ENCODE measurements at places on chromosomes 13 and 19.
A peak's percentile ranks its signal among the peaks of the same experiment; 100 is the strongest.

- DNase-seq, result no peak
Measured at GRCh38 chr19:15292847-15293582, 39.3 kb downstream of the BRD4 start.

GRCh38 chr13:21124852-21125251 is 51.5 kb downstream of the SKA3 start:
- no peak for DNase-seq

- DNase-seq, result no peak
Measured at GRCh38 chr19:17754634-17755442, 3.6 kb downstream of the FCHO1 start.

GRCh38 chr19:38304352-38304865 is 358 bp downstream of the C19orf33 start:
- DNase-seq, result no peak

DNA sequence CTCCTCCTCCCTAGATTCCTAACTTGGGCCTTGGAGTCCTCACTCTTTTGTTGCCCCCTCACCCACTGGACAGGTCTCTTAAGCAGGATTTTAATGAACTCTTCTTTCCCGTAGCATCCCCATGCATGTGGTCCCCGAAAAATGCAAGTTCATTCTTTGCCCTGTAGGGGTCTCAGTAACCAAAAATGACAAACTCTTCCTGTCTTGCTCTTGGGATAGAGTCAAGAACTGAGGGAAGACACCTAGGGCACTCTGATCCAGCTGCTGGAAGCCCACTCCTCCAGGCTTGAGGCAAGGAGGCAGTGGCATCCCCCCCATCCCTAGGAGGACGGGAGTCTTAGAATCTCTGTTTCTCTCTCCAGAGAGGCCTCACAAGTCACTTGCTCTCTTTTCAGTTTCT is 987.0 kb downstream of the DIAPH3 start:
- no peak for DNase-seq

DNA sequence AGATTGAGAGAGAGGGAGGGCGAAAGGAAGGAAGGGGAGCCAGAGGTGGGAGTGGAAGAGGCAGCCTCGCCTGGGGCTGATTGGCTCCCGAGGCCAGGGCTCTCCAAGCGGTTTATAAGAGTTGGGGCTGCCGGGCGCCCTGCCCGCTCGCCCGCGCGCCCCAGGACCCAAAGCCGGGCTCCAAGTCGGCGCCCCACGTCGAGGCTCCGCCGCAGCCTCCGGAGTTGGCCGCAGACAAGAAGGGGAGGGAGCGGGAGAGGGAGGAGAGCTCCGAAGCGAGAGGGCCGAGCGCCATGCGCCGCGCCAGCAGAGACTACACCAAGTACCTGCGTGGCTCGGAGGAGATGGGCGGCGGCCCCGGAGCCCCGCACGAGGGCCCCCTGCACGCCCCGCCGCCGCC is at the start of gene TNFSF11:
TSS of gene TNFSF11 (plus strand) at position 142 of the 400 bp plus-strand sequence. CDS start at position 294, 152 bp downstream.
- no peak for DNase-seq

GRCh38 chr13:57558051-57558467 is 73.5 kb upstream of the PCDH17 start:
- DNase-seq, result no peak

- no peak for DNase-seq
Measured at GRCh38 chr19:10643968-10644259, 10.2 kb upstream of the ILF3 start.

- DNase-seq, result no peak
Measured at GRCh38 chr13:51520524-51520923, 63.7 kb upstream of the WDFY2 start.

- DNase-seq, result no peak
Measured at GRCh38 chr19:13269348-13269747, 119.1 kb downstream of the IER2 start.

- DNase-seq, result peak; percentile 57
Measured at GRCh38 chr19:2476451-2477140, 669 bp downstream of the GADD45B start.

- no peak for DNase-seq
Measured at GRCh38 chr13:30388406-30389283, 33.6 kb upstream of the UBE2L5 start.

GRCh38 chr13:88063741-88064140 is 392.6 kb downstream of the SLITRK5 start:
- DNase-seq, result no peak

- DNase-seq, result no peak
Measured at GRCh38 chr13:55159765-55160164, 1981.0 kb upstream of the PRR20A start.

- DNase-seq, result peak; percentile 64
Measured at GRCh38 chr19:3556978-3557460, 367 bp downstream of the MFSD12 start.

- no peak for DNase-seq
Measured at GRCh38 chr19:12779162-12779993, 4.0 kb upstream of the HOOK2 start.

- no peak for DNase-seq
Measured at GRCh38 chr19:919199-920050, 2.3 kb downstream of the KISS1R start.

DNA sequence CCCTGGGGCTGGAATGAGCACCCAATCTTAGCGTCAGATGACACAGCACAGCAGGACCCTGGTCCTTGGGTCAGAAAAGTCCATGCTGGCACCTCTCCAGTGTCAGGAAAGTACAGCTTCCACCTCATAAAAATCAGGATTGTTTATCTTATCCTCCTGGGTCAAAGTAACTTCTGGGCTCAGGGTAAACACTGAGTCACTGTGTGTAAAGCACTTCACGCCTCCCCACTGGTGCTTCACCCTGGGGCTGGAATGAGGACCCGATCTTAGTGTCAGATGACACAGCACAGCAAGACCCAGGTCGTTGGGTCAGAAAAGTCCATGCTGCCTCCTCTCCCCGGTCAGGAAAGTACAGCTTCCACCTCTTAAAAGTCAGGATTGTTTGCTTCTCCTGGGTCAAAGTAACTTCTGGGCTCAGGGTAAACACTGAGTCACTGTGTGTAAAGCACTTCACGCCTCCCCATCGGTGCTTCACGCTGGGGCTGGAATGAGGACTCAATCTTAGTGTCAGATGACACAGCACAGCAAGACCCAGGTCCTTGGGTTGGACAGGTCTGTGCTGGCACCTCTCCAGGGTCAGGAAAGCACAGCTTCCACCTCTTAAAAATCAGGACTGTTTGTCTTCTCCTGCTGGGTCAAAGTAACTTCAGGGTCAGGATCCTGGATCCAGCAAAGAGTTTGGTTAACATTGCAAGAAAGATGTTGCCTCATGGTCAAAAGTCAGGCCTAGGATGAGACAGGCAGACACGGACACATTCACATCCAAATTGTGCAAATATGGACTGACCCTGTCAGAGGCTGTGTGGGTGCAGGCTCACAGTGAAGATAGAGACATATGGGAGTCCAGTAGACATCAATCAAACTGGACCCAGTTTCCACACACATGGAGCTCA is 39.2 kb upstream of the CYP2A7 start:
- no peak for DNase-seq

GRCh38 chr13:19658831-19659230 is 25.4 kb downstream of the MPHOSPH8 start:
- DNase-seq, result no peak

GRCh38 chr13:46551410-46552302 is 1.3 kb upstream of the LRCH1 start:
- DNase-seq, result peak; percentile 51

DNA sequence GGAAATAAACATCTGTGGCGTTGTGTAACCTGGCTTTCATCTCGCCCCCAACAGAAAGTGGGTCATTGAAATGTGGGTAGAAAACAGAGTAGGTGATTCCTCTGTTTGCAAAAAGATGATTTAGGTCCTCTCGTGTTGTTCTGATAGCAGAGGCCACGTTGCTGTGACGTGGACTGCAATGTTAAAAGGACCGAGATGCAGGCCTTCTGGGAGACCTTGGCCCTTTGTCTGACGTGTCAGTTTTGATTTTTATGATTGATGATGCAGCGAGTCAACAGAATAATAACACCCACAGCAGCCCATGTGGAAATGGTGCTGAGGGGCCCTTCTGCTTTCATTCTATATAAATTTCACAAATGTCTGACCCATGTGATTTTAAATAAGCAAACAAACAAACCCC is 68.9 kb downstream of the FGF9 start:
- no peak for DNase-seq

GRCh38 chr19:44141191-44142058 is at the start of gene ZNF234:
Gene ZNF234, plus strand, starts transcription at chr19:44141554. Its CDS starts 3,079 bp downstream, at chr19:44144633.
- peak; percentile 61 for DNase-seq

GRCh38 chr19:54429176-54429495 is 13.9 kb downstream of the TTYH1 start:
- no peak for DNase-seq

DNA sequence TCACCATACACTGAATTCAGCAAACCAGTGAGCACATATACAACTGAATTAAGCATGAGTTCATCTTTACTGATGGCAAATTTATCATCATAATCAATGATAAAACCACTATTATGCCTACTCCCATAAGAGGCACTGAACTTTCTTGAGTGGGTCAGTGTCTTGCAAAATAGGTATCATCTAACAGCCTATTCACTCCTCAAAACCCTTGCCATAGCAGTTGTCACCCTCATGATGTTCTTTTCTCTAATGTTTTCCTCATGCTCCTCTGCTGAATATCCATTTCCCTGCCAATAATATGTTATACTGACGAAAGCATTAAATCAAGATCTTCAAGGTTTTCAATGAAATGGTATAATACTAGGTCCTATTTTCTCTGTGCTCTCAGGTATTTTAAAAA is 5.6 kb downstream of the ARGLU1 start:
- DNase-seq, result no peak

Measured in activated gamma-delta T cell treated with Interleukin-2 at 50 U/mL for 16 hours (primary cell).